ENCODE measurements at places on chromosomes 13 and 19.

DNA sequence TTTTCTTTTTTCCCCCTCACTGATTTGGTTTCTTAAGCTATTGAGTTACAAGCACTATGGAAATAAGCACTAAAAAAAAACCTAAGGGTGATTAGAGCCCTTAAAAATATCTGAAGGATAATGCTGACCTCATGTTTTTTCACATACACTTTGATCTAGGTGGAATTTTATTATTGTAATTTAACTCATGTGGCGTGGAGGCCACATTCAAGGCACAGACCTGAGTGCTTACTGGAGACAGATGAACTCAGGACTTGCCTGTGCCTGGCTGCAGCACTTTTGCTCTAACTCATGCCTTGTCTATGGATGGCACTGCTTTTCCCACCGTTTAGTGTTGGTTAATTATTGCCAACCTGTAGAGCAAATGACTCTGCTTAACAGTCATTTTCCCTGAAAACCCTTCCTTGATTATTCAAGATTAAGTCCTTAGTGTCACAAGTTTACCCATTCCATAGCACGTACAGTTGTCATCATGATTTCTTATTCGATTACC lies 541.4 kb downstream of the GPC6 start:
- DNase-seq, result peak; percentile 28

DNA sequence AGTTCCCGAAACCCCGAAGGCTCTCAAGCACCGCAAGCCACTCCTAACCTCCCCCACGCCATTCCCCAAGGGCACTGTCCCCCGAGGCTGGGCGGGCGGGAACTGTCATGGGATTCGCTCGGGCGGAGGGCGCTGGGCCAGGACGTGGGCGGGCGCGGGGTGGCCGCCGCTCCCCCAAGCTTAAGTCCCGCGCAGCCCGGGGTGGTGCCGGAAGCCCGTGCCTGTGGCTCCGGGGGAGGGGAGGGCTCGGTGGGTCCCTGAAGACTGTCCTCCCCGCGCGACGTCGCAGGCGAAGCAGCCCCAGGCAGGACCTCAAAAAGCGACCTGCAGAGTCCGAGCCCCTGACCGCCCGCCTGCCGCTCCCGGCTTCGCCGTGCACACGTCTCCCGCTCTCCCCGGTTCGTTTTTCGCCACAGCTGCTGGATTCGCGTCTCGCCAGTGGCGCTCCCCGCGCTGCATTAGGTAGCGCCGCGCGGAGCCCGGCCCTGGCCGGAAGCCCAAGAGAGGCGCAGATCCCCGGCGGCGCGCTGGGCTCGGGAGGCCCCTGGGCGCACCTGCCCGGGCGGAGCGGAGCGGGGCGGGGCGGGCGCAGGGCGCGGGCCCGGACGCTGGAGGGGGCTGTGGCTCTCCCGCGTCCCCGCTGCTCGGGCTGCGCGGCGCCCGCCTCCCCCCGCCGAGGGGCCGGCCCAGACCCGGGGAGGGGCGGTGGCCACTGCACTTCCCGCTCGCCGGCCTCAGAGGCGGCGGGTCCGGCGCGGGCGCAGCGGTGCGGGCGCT lies at the start of gene FARP1:
Gene FARP1, plus strand, starts transcription at position 715 of the 777 bp plus-strand sequence. CDS start 70,149 bp downstream, outside the sequence.
- peak; percentile 79 for DNase-seq

- no peak for DNase-seq
These were observed 5.5 kb downstream of the DMRTC2 start for GRCh38 chr19:41850381-41850780.

DNA sequence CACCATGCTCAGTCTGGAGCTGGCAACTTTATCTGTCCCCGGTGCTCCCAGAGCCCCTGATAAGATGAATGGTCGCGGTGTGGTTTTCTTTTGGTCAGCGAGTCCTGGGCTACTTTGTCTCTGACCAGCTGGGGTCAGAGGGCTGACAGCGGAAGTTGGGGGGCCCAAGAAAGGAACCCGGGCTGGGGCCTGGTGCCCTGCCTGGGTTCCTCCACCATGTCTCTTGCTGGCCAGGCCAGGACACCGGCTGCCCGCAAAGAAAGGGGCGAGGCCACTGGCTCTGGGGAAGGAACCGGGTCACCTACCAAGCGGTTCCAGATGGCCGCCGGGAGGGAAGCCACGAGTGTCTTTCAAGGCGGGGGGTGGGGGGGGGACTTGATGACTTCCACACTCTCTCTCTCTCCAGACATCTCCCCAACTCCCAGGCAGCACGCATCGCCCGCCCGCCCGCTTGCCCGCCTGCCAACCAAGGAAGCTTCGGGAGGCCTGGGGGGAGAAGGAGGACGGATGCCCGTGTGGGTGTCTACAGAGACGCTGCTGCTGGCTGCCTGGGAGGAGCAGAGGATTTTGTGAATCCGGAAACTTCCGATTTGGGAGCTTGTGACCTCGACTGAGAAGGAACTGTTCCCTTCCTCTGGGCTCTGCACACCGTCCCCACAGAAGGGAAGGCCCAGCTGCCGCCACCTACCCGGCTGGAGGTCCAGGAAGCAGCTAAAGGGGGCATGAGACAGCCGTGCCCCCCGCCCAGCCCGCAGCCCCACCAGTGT lies 1.1 kb downstream of the PIP5K1C start:
- no peak for DNase-seq

DNA sequence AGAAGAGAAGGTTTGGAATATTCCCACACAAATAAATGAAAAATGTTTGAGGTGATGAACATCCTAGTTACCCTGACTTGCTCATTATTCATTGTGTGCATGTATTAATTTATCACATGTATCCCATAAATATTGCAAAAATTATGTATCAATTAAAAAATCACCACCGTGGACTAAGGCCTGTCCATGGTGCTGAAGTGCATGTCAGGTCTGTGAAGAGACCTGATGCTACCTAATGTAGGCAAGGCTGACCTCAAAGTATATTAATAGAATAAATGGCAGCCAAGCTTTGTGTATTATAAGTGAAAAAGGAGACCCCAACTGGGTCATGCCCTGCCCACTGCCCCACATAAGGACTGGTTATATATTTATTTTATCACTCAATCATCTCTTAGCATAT lies 34.4 kb upstream of the ZNF835 start:
- no peak for DNase-seq

- DNase-seq, result no peak
These were observed 151.6 kb downstream of the SLITRK1 start for GRCh38 chr13:83730674-83731073.

- DNase-seq, result no peak
These were observed 2.8 kb upstream of the ARL11 start for GRCh38 chr13:49625392-49626079.

DNA sequence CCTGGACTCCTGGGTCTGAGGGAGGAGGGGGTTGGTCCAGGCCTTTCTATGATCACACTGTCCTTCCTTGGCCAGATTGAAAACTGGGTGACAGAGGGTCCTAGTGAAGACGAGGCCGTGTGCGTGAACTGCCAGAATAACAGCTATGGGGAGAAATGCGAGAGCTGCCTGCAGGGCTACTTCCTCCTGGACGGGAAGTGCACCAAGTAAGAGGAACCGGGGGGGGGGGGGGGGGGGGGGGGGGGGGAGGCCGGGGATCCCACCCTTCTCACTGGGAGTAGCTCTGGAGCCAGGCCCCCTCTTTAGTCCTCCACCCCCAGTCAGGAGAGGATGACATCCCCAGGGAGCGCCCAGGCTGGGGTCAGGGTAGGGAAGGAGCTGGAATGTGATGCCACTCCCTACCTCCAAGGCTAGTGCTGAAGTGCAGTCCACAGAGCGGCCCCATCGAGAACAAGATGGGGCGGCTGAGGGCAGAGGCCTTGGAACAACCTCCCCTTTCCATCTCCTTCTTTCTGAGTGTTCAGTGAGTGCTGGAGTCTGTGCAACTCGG lies 19.4 kb downstream of the CNFN start:
- DNase-seq, result no peak

DNA sequence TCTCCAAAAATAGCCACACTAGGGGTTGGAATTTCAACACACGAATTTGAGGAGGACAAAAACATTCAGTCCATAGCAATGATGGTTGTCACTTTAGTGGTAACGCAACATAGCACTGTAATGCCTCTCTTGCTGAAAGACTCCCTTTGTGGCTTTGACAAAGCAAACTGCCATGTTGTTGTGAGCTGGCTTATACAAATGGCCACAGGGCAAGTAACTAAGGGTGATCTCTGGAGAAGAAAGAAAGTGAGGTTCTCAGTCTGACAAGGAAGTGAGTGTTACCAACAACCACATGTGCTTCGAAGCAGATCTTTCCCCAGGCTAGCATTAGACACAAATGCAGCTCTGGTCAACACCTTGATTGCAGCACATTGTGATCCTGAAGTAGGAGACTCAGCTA lies 79.1 kb upstream of the PCDH17 start:
- DNase-seq, result no peak

GRCh38 chr13:99572131-99572530 lies 70.9 kb downstream of the TM9SF2 start:
- DNase-seq, result no peak

GRCh38 chr13:110347088-110347487 lies 40.0 kb downstream of the COL4A2 start:
- no peak for DNase-seq

- no peak for DNase-seq
These were observed 44.0 kb downstream of the ATP11A start for GRCh38 chr13:112733661-112734379.

GRCh38 chr13:73991384-73991783 lies 142.8 kb downstream of the KLF12 start:
- no peak for DNase-seq

DNA sequence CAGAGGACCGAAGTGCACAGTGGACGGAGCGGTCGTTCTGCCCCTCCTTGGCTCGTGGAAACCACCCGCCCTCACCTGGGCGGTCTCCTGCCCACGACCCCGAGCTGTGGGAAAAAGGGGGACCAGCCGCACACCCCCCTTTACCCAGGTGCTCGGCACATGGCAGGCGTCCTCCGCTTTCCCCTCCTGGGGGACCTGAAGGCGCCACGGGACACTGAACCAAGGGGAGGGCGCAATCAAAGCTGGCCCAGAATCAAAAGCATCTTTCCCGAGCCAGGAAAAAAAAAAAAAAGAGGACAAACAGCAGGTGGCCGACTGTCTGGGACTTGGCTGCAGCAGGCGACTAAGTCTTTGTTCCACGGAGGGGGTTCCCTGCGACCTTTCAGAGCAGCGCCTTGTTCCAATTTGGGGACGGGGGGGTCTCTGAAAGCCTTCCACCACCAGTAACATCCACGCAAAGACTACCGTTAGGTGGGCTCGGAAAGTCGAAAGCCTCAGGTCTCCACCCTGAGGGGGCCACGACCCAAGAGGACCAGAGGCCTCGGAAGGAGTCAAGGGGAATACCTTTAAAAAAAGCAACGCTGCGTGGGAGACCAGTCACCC lies 1.1 kb downstream of the MBD3 start:
- no peak for DNase-seq

DNA sequence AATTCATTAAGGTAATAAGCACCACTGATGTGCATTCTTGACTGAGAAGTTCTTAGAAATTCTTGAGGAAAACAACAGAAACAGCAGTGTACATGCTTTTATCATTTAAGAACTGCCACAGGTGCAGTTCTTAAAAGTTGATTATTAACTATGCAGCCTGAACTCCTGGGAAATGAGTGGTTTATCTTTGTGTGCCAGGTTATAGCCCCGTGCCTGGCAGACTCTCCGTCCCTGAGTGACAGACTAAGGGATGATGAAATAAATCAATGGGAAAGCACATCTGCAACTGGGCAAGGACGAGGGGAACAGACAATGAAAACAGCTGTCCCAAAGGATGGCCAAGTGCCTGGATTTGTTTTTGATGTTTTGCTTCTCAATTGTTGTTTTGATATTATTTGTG lies 84.4 kb upstream of the SPATA13 start:
- DNase-seq, result no peak

Data from renal cortex interstitium (tissue), 15 donors.